ENCODE measurements at places on chromosomes 4 and X.

DNA sequence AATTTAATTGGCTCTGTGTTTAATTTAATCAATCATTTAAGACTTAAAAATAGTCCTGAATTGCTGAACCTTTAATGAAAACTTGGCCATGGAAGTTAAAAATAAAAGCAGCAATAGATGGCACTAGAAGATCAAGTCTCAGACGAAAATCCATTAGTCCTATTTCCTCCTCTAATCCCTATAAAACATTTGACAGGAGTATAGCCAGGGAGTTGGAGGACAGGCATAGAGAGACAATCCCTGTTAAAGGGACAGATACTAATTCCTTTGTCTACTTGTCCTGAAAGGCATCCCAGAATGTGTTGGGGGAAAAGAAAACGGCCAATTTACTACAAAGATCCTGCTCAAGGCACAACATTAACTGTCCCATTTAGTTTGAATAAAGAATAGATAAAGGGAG lies 276.3 kb upstream of the TACR3 start:
- DNase-seq, result no peak

DNA sequence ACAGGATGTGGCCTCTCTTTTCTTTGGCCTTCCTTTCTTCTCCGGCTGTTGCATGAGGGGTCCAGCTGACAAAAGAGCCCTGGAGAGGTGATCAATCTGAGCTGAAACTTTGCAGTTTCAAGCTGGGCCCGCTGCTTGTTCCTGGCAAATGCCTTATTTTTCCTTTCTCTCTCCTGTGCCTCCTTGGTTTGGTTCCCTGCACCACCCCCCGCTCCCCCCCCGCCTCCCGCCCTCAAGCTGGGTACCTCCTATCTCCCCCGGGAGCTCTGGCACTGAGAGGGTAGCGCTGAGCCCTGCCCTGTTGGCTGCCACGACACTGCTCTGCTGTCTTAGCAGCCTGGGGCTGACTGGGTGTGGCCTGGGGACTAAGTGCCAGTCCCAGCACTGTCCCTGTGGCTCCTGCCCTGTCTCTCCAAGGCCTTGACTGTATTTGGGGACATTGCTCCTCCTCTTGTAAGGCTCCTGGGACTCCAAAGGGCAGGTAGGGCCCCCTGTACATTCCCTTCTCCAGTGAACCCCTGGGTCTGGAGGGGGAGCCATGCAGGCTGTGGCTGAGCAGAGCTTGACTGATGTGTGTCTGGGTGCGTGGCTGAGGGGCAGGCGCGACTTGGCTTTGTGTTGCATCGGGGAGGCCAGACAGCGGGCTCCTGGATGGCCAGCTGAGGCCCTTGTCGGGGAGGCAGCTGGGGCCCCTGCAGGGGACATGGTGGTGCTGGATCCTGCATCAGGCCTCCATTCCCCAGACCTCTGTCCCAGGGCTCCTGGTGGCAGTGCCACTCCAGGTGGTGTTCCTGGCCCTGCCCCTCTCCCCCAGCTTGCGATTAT lies 1.1 kb downstream of the PLXNA3 start:
- no peak for DNase-seq

- DNase-seq, result no peak
Measured at GRCh38 chrX:118736394-118737010, 9.1 kb downstream of the IL13RA1 start.

DNA sequence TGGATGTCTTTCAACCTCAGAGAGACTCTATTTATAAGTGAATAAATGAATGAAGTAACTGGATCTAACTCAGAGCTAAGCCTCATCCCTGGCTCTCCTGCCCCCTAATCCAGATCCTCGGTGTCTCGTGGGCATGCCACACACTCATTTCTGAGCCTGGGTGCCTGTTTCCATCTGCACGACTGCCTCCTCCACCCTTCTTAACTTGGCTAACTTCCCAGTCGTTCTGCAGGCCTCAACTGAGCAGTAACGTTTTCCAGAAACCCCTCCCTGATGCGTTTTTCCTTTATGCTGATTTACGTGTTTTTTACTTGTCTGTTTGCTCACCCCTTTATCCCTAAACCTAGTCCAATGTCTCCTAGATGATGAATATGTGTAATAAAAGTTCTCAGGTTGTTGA lies 186.9 kb upstream of the HS3ST1 start:
- DNase-seq, result no peak

DNA sequence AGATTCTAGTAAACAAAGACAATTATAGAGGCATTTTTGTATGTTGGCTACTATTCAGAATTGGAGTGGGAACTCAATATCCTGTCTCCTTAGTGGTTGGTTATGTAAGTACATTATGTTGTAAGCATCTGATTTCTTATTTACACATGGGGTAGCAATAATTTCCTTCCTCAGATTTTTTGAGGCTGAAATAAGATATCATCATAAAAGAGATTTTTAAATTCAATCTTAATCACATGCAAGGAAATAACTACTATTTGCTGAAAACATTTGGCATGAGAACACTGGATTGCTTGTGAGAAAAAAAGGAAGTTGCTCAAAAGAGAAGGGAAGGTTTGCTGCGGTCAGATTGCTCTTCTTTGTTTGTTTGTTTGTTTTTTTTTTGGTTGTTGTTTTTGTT lies 437.7 kb upstream of the HS3ST1 start:
- DNase-seq, result no peak

- DNase-seq, result no peak
Measured at GRCh38 chr4:173214661-173215060, 46.0 kb downstream of the GALNT7 start.

DNA sequence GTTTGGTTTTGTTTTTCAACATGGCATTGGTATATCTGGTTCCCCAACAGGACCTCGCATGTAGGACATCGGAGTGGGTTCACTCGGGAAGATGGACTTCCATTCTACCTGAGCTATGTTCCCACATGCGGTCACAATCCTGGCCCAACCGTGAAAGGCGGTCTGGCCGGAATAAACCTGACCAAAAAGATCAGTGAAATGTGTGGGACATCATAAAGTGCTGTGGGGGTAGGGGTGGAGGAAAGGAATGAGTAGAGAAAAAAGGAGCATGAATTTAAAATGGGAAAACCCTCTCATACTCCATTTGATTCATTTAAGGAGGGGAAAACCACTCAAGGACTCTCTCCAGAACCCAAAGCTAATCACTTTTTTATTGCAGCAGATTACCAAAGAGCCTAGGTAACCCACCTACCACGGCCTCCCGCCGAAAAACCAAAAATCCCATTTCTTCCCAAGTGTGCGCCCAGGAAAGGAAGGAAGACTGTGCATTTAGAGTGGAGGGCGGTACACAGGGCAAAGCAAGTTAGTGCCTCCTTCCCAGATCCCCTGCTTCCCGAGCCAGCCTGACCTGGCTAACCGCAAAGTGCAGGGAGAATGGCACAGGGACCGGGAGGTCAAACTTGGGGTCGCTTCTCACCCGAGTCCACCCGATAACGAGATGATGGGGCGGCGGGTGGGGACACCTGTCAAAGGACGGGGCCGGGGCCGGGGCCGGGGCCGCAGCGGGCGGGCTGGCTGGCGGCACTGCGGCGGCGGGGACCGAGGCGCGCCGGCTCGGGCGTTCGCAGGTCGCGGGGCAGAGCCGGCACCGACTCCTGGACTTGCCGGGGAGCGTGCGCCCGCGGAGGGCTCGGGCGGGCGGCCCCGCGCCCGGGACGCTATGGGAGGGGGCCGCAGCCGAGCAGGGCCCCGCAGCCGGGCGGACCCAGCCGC lies 669 bp downstream of the TMEM150C start:
- DNase-seq, result no peak

DNA sequence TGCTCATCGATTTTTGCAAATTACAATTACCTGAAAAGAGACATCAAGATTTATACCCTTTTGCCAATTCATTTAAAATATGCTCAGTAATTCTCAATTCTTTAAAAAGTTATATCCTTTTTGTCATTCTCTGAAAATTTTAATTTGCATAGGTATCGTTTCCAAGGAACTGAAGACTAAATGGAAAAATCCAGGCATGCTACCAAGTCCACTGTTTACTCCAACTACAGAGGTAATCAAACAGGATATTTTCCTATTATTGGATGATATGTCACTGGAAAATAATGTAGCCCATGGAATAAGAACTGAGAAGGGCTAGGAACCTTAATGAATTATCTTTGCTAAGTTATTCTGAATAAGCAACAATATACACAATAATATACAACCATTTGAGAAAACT lies 132.7 kb downstream of the THOC2 start:
- DNase-seq, result no peak

DNA sequence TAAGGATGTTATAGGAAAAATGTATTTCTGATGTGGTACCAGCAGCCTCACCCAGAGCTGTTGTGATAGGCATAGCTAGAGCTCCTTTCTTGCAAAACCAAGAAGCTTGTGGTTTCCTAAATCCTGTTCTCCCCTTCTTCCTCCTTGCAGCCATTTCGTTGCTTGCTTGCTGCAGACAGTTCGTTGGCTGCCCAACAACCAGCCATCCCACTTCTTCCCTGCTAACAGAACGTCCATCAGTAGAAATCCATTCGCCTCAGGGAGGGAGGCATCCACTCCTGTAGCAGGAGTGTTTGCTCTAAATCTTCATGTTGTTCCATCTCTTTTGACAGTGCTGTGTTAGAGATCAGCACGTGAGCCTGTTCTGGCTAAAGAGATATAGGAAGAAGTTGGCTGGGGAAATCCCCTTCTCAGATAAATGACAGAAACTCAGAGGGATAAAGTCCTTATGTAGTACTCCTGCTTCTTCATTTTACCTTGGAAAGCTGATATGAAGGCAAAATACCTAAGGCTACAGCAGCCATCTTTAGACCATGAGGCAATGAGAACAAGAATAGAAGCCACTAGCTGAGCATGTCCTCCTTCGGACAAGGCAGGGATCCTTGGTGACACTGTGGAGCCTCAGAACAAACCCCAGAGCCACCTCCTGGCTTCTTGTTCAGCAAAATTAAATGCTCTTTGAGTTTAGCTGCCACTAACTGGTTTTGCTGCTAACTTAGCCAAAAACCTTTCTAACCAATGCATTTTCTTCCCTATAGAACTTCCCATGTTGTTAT lies 68.4 kb upstream of the RELL1 start:
- no peak for DNase-seq

GRCh38 chr4:126937846-126938422 lies 694.8 kb upstream of the INTU start:
- no peak for DNase-seq

GRCh38 chrX:15215366-15215765 lies 54.5 kb downstream of the ASB9 start:
- no peak for DNase-seq

DNA sequence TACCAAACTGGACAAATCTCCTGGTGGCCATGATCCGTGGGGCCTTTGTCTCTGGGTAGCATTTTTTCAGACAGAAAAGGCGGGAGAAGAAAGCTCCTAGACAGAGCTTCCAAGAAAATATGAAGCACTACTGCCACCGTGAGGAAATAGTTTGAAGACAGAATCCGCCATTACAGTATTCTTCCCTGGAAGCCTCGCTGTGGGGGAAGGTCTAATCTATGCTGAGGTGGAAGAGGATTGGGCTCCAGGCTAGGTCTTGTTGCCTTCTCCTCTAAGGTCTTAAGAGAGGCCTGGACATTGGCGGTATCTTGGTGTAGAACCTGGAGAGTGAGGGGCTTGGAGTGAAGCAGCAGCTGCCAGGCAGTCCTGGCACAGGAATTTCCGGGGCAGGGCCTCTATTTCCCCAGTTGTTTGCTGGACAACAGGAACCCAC lies 218.9 kb downstream of the OR13H1 start:
- DNase-seq, result peak; percentile 51

GRCh38 chrX:134025986-134026545 lies 40.7 kb upstream of the GPC3 start:
- no peak for DNase-seq

- DNase-seq, result no peak
Measured at GRCh38 chr4:99784842-99785241, 31.8 kb upstream of the DAPP1 start.

GRCh38 chrX:17024886-17025285 lies 78.4 kb downstream of the REPS2 start:
- DNase-seq, result no peak

- no peak for DNase-seq
Measured at GRCh38 chrX:74179499-74179898, 124.5 kb upstream of the ZCCHC13 start.

GRCh38 chrX:55340896-55341433 lies 76.2 kb upstream of the PAGE3 start:
- DNase-seq, result no peak

DNA sequence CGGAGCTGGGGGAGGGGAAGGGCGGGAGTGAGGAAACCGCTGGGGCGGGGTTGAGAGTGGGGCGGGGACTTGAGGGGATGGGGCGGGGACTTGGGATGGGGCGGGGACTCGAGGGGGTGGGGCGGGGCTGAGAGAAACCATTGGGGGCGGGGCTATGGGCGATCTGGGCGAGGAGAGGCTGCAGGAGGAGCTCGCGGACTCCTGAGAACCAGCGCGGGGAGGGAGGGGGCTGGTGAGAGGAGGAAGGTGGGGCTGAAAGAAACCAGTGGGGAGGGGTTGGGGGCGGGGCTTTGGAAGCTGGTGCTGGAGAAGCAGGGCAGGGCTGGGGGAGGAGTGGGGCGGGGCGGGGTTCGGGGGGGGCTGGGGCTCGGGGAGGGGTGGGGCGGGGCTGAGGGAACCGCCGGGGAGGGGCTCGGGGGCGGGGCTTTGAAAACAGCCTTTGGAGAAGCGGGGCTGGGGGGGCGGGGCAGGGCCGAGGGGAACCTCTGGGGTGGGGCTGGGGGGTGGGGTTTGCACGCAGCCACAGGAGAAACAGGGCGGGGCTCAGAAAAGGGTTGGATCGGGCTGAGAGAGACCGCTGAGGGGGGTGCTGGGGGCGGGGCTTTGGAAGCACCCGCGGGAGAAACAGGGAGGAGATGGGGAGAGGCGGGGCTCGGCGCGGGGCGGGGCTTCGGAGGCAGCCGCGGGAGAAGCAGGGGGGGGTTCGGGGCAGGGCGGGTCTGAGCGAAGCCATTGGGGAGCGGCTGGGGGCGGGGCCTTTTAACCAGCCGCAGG lies 777 bp upstream of the EOLA2 start:
- peak; percentile 85 for DNase-seq

- no peak for DNase-seq
Measured at GRCh38 chr4:128225148-128225547, 62.5 kb downstream of the PGRMC2 start.

GRCh38 chr4:6196871-6197270 lies 3.5 kb downstream of the JAKMIP1 start:
- no peak for DNase-seq

GRCh38 chr4:1248245-1249147 lies at the start of gene CTBP1:
TSS of gene CTBP1 (minus strand) at chr4:1249130. CDS start at chr4:1241331, 7,799 bp downstream.
- DNase-seq, result peak; percentile 93

- DNase-seq, result no peak
Measured at GRCh38 chrX:34654696-34655490, 2.2 kb downstream of the TMEM47 start.

DNA sequence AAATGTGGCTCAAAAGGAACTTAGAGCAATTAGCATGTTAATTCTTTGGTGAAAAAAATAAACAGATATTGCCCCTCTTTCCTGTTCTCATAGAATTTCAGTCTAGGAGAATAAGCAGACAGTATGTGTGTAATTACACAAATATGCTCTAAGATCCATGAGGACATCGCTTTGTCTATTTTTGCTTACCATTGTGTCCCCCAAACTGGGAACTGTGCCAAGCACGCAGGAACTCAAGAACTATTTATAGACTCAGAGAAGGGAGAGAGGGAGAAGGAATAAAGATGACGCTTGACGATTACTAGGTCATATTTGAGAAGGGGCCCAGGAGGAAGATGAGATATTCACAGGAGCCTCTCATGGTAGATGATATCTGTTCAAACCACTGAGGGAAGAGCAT lies 692.6 kb downstream of the RAB28 start:
- no peak for DNase-seq

GRCh38 chr4:156169011-156169410 lies 215.3 kb upstream of the CTSO start:
- no peak for DNase-seq

Measured in activated T-cell treated with anti-CD3 and anti-CD28 coated beads, Interleukin-2, amount 50 U/mL, for 1 hour (primary cell).